ENCODE measurements at places on chromosomes 3 and 15.

DNA sequence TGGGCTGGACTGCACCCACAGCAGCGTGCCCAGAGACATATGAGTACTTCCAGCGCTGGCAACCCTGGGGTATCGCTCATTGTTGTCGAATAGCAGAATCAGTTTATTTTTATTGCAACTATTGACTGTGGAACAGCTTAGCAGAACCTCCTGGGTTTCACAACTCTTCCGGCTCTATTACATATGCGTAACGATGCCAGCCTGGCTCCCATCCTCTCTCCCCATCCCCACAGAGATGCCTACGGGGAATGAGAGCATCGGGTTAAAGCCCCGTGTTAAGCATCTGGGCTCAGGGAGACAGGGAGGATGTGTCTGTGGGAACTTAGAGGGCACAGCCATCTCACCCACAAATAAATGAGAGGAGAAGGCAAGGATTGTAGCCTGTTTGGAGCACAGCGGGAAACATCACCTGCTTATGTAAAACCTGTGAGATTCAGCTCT, 76.6 kb upstream of the DLG1 start:
- no peak for DNase-seq

GRCh38 chr15:70308735-70309434, 211.2 kb upstream of the TLE3 start:
- no peak for DNase-seq

GRCh38 chr15:63819645-63820044, 14.1 kb downstream of the HERC1 start:
- no peak for DNase-seq

- DNase-seq, result no peak
These were observed 169.1 kb upstream of the CCDC54 start for GRCh38 chr3:107208100-107208499.

DNA sequence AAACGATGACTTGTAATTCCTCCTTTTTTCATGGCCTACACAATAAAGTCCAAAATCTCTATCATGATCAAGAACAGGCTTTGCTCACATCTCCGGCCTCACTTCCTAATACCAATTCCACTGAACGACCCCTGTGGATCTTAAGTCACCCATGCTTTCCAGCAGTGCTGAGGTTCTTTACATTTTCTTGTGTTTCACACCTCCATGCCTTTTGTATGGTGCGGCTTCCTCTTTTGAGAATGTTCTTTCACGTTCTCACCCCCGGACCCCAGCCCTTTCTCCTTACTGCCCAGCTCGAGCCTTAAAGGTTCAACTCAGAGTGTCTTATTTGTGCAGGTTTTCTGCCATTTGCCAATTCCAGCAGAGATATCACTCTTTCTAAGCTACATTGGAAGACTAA, 70.1 kb downstream of the CSNK1G1 start:
- no peak for DNase-seq

DNA sequence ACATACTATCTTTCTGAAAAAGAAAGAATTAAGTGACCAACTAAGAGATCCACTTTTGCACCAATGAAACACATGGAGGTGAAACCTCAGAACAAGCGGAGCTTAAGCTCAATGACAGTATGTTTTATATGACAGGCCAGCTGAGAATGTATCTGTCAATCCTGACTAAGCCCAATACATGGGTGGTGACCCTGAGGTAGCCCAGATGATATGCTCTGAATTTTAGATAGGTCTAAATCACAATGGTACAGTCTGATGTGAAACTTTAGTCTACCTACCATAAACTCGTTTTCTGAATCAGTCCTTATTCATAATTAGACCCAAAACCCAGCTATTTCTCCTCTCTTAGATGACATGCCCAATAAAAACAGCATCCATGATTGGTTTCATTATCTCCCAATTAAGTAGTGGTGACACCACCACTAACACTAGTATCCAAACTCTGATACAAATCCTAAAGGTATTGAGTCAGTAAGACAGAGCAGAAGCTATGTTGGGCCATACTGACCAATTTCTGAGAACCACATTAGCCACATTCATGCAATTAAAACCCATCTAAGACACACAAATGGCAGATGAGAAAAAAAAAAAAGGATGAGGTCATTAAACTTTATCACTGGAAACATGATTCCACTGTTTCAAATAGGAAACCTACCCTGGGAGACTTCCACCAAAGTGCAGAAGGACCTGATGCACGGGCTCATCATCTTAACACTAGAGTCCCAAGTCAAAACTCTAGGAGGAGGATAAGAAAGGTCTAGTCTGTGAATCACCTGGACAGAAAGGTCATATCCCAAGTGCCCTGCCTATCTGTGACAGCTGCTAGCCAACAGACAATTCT, 20.6 kb downstream of the CMTM6 start:
- no peak for DNase-seq

DNA sequence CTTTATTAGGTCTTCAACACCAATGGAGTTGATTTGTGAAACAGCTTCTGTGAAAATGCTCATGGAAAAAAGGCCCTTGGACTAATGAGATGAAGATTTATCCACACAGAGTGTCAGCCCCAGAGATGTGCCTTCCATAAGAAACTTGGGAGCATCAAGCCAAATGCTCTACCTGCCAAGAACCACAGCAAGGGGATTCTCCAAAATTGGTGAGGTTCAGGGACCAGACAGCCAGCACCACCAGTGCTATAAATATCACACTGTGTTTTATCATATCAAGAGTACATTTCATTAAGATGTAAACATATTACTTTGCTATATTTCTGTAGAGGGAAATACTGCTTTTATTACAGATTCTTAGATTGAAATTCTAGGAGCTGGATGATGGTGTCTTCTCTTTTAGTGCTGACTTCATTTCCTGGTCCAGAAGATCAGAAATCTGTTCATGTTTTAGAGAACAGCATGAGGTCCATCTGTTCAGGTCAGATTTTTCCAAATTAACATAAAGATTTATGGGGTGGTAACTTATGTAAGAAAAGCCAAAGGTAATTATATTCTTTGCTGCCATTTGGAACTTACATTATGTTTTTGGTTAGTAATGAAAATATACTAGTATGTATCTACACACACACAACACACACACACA, 17.7 kb downstream of the SLC35G2 start:
- no peak for DNase-seq

GRCh38 chr3:70608434-70608833, 296.0 kb upstream of the MDFIC2 start:
- DNase-seq, result no peak

GRCh38 chr3:104628185-104628789, 738.4 kb upstream of the ALCAM start:
- no peak for DNase-seq

DNA sequence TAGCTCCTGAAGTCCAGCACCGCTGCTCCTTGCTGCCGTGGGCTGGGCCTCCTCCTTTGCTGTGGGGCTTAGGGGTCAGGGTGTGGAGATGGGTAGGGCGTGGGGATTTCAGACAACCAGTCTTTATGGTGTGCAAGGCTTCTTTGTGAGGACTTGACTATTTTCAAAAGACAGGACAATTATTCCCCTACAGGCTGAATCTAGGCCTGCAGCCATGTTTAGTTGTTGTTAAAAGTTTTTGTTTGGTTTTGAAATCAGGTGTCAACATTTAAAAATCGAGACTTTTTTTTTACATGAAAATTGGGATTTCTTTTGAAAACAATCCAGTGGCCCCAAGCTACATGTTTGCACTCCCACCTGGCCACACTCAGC, 10.6 kb downstream of the RPL32 start:
- DNase-seq, result no peak

- DNase-seq, result no peak
These were observed 44.8 kb downstream of the ANP32A start for GRCh38 chr15:68775671-68776476.

DNA sequence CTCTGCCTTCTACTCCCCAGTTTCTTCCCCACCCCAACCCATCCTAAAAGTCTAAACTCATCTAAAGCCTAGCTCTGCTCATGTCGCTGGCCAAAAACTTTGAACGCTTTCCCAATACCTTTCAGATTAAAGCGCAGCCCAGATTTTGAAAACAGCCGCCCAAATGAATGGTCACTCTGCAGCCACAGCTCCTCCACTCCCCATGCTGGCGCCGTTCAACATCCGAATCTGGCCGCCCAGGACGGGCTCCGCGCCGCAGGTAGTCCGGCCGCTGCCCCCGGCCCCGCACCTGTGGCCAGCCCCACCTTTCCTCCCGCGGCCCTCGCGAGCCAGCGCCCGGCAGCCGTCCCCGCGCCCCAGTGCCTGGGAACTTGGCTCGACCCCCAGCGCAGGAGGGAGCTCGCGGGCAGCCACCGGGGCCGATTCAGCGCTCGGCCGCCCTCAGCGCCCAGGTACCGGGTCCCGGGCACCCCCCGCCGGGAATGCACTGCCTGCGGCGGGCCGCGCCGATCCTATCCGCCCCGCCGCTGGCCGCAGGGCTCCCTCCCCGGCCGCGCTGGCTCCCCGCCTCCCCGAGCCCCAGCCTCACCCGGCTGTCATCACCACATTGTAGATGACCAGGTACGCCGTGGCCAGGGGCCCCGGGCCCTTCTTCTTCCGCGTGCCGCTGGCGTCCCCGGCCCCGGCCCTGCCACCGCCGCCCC, 417 bp downstream of the HACD2 start:
- no peak for DNase-seq

GRCh38 chr3:197753263-197753662, 3.6 kb downstream of the FYTTD1 start:
- no peak for DNase-seq

DNA sequence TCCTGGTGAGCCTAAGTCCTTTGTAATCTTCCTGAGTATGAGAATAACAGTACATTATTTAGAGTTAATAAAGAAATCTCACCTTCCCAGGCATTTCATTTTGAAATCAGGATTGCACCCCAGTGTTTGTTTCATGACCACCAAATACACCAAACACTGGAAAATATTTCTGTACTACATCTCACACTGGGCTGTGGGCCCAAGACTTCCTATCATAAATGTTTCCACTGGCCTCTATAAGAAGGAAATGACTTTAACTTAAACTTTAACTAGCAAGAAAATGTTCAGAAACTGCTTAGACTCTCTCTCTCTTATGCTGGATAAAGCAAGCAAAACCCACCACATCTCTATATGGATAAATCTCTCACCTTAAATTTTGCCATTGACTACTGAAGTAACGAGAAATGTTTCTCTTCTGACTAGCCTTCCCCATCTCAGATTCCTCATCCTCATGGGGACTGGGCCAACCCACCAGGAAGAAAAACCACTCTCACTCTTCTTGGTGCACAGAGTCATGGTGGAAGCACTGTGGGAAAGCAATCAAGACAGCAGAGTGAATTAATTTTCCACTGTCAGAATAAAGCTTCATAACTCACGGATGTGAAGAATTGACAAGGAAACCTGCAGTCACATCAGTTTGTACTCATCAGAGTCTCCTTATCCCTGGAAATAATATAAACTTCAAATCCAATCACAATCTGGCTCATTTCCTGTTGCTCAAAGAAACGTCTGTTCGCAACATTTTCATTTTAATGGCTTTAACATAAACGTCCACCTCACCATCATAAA, 859.6 kb downstream of the EPHA3 start:
- DNase-seq, result no peak

Measured in activated naive CD4-positive, alpha-beta T cell (primary cell).